T-helper 2 cell (primary cell): ENCODE measurements at places on chromosomes 6 and 20.

DNA sequence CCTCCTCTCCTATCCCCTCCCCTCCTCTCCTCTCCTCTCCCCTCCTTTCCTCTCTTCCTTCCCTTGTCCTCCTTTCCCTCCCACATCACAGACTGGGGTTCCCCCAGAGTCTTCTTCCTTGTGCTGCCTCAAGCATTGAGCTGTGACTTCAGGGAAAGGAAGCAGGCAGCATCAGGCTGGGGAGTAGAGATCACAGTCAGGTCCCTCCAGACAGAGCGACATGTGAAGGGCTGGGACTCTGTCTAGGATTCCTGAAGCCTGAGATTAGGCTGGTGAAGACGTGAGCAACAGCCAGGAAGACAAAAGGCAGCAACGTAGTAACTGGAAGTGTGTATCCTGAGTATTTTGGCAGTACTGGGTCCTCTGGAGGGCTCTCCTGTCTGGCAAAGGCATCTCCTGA, 265.4 kb upstream of the SUPT3H start:
- no peak for DNase-seq

DNA sequence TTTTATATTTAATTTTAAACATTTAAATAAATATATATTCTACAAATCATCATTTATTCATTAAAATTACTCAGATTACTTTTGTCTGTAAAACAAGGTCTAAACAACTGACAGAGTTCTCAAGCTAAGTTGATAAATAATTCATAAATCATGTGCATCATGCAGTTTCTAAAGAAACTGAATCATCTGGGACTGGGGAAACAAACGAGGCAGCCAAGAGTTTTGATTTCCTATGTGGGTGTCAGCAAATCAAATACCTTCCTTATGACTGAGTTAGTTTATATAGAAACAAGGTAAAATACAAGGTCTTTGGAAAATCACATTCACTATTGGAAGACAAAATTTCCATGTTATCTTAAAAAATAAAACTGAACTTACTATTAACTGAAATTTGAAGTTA, 149.9 kb upstream of the BEND6 start:
- no peak for DNase-seq

DNA sequence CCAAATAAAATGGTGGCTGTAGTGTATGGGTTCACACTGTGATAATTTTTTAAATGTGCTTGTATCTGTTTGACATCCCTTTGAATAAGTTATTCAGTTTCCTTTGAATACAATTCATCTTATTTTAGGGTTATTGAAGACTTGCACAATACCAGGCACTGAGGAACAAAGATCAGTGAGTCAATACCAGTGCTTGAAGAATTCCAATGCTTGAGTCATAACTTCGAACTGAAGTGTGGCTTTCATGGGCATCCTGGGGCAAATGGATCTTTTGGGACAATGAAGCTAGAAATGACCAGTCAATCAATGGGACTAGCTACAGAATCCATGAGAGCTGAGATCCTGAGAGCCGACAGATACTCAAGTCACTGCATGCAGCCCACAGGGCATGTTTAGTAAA, 349.9 kb upstream of the FLRT3 start:
- DNase-seq = no peak

- DNase-seq = no peak
Observed at GRCh38 chr6:166553563-166554271, 32.8 kb downstream of the RAMACL start.

DNA sequence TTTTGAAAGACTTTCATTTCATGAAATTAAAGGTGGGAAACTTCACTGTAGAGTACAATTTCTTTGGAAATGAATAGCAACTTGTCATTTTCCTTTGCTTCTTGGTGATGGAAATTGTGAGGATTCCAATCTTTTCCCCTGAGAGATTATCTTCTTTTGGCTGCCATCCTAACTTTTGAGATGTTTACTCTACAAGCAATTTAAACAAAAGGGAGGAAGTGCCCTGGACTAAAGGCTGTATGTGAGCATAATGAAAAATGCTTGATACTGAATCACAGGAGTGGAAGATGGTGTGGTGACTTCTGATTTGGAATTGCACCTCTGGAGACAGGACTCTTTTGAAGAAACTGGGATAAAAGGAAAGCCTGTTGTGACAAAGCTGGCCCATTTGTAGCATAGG, 43.1 kb upstream of the JAG1 start:
- no peak for DNase-seq

DNA sequence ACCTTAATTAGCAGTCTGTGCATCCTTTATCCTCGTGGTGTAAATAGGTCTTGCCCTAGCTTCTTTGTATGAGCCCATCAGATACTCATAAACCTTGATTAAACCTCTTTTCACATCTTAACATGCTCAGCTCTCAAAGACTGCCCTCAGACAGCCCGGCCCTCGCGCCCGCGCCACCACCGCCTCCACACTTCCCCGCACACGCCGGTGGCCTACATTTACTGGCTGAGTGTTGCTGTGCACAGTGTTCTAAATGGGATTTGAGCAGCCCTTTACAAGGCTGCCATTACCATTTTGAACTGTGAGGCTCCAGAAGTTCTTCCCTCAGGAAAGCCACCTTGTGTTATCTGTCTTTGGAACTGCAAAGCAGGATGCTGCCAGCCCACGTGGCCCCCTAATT, 63.0 kb upstream of the INSM1 start:
- DNase-seq = no peak

- DNase-seq = no peak
Observed at GRCh38 chr6:116385459-116385802, 14.7 kb downstream of the DSE start.

- DNase-seq = no peak
Observed at GRCh38 chr6:130138116-130138908, 84.4 kb downstream of the SAMD3 start.

DNA sequence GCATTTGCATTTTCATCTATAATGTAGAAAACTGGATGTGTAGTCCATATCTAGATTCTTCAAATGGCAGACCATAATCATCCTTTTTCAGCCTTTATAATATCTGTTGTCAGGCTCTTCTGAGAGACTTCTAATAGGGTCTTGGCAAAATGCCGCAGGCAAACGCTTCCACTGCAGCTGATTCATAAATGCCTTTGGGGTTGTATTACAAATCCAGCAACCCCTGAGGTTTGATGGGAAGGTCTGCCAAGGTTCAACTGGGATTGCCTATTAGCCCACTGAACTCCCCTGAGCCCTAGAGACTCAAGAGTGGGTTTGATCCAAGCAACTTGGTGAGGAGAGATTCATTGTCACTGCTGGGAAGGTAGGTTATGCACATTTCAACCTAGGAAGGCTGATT, 365.2 kb upstream of the POU3F2 start:
- DNase-seq = no peak

- DNase-seq = no peak
Observed at GRCh38 chr6:1621070-1621701, 11.5 kb downstream of the FOXC1 start.

DNA sequence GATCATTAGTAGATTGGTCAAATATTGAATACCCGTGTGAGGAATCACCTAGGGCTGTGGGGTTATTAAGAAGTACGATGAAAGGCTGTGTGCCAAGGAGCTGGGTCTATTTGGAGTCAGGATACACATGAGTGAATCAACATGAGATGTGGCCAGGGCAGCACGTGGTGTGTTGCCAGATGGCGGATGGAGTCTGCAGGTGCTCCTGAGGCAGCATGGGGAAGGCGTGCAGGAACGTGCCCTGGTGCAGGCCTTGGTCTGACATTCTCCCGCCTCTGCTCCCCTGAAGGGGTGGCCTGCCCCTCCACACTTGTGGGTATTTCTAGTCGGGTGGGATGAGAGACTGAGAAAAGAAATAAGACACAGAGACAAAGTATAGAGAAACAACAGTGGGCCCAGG, 39.0 kb upstream of the SLC22A1 start:
- DNase-seq = no peak

DNA sequence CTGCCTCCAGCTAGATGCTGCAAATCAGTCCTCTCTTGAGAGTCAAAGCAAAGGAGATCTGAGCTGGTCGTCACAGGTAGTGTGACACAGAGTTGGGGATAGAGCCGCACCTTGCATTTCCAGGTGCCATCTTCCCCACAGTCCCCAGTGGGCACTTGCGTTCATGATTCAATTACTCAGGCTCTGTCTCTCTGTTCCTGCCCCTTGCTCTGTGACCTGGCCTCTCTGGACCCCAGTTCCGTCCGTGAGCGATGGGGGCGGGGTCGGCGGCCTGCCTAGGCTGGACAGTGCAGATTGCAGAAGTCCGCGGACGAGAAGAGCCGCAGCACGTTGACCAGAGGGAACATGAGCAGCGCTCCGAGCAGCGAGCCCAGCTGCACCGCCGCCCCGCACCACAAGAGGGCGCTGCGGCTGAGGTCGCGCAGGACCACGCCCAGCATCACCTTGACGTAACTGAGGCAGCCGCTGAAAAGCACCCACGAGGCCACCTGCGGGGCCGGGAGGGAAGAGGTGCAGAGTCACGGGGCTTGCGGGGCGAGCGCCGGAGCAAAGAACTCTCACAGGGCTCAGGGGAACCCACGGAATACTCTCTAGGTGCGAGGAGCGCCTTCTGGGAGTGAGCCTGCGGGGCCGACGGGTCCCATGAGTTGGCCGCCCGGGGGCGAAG, 7.4 kb downstream of the SLC52A3 start:
- no peak for DNase-seq

- no peak for DNase-seq
Observed at GRCh38 chr6:159533016-159533415, 160.0 kb downstream of the SOD2 start.

- no peak for DNase-seq
Observed at GRCh38 chr6:43588194-43588593, 12.2 kb downstream of the POLH start.

DNA sequence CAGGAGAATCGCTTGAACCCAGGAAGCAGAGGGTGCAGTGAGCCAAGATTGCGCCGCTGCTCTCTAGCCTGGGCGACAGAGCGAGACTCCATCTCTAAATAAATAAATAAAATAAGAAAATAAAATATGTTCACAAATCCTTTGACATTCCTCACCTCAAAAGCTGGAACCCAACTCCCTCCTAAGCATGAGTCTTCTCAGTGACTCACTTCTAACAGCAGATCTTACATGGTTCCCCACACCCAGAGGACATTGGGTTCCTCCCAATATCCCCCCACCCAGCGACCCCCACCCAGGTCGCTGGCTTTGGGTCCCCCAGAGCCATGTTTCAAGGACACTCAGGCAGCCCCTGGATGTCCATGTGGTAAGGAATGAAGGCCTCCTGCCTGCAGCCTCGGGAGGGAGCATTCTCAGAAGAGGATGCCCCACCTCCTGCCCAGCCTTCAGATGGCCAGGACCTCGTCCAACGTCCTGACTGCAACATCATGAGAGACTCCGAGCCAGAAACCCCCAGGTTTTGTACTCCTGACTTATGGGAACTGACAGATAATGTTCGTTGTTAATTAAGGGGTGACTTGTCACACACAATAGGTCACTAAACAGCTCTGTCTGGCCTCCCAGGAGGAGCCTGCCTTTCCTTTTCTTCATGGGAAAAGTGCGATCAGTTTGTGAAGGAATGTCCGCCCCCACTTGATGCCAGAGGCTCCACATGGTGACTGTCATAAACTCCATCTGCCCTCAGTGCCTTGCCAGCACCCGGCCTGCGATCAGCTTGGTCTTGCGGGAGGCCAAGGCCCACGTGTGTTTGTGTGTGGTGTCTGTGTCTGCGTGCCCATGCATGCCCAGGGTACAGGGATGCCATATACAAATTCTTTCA, 10.1 kb upstream of the GMEB2 start:
- no peak for DNase-seq

DNA sequence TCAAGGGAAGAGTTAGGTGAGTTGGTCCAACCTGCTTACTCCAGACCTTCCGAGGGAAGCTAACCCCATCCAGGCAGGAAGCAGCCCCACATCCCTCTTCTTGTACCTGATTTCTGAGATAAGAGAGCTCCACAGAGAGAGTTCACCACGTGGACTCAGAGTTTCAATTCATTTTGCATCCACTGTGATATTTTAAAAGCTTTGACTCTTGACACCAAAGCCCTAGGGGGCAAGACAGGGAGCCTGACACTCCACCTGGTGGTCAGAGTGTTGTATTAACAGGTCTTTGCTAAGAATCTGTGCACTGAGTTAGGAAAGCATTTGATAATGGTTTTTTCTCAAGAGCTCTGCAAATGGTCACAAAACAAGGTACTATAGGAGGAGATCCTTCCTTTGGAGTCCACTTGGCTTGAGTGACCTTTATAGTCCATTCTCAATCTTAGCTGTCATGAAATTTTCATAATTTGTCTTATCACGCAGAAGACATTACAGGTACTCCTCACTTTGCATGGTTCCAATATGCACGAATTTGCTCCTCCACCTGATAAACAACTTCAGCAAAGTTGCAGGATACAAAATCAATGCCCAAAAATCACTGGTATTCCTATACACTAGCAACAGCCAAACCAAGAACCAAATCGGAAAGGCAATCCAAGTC, 56.2 kb upstream of the RIPOR2 start:
- DNase-seq = peak; percentile 62

DNA sequence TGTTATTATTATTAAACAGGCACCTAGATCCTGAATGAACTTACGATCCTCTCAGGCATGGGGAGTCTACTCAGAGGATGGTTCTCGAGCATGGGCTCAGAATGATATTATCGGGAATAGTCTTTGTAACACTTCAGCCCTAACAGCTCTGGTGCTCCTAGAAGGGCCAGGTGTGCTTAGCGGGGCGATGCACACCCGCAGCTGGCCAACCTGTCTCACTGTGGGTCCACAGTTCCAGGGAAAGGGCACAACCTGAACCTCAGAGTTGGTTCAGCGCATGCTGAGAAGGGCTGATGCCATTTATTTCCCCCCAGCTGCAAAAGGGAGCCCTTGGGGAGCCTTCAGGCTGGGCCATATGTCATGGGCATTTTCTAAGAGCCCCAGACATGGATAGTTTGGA, 26.2 kb downstream of the RRAGD start:
- DNase-seq = no peak

GRCh38 chr6:52306972-52307870, 22.7 kb upstream of the MCM3 start:
- DNase-seq = no peak

DNA sequence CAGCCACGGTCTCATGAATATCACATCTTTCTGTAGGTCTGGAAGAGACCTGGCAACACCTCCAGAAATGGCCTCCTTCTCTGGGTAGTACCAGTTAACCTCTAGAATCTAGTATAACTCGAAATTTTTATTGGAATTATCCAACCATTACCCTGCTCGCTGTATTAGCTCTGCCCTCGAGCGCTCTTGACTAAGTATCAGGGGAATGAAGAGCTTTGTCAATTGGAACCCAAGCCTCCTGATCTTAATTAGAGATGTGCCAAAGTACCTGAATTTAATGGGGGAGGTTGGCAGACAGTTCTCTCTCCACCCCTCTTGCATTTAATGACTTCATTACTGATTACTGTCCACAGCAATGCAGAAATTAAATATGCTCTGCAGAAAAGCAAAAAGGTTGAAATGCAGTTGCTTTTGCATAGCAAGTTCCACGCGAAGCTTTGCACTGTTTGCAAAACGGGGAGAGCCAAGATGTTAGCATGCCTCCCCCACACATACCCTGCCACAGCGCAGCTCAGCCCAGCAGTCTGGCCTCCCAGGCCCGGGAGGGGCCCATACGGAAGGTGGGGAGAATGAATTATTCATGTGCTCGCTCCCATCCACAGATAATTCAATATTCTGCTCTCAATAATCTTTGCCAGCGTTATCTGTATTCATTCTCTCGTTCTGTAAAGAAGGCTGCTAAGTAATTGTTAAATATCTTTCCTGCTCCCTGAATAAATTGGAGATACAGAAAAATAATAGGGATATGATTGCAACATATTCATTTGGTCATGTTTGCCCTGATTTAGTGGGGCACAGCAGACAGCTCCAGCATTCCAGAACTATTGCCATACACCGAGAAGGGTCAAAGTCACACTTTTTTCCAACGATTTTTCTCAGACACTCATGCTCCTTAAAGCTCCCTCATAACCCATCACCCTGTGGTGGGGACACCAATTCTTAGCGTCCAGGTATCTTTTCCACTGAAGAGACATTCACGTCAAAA, 305.8 kb downstream of the CDH26 start:
- no peak for DNase-seq

GRCh38 chr6:124190256-124190655, 386.6 kb downstream of the NKAIN2 start:
- DNase-seq = no peak
